ENCODE measurements at places on chromosomes 16 and 17.

- no peak for DNase-seq
Measured at GRCh38 chr16:25897702-25898101, 205.9 kb downstream of the HS3ST4 start.

DNA sequence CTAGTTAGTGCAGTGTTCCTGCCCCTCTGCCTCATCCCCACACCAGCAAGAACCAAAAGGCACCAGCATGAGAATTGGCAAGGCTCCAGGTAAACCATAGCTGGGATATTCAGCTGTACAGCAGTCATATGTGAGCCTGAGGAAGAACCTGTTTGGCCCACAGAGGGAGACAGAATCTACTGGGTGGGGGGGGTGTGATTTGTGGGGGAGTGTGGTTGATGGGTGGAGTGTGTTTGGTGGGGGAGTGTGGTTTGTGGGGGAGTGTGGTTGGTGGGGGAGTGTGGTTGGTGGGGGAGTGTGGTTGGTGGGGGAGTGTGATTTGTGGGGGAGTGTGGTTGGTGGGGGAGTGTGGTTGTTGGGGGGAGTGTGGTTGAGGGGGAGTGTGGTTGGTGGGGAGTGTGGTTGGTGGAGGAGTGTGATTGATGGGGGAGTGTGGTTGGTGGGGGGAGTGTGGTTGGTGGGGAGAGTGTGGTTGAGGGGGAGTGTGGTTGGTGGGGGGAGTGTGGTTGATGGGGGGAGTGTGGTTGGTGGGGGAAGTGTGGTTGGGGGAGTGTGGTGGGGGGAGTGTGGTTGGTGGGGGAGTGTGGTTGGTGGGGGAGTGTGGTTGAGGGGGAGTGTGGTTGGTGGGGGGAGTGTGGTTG, 19.5 kb downstream of the MINK1 start:
- no peak for DNase-seq

DNA sequence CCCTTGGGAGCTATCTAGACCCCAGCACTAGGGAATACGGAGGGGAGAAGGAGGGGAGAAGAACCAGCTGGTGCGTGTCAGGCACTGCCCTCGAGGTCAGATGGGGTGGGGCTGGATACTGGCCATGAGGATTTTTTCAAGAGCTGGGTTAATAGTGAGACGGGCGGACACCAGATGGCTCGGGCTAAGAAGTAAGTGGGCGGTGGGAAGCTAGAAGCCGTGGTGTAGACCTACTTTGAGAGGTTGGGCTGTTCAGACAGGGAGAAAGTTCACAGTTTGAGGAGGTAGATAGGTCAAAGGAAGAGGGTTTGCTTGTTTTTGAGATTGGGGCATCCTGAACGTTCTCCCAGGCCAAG, 303.8 kb downstream of the SEC14L1 start:
- no peak for DNase-seq

- no peak for DNase-seq
Measured at GRCh38 chr16:522320-523096, 5.0 kb upstream of the CAPN15 start.

- no peak for DNase-seq
Measured at GRCh38 chr16:88504489-88505404, 51.7 kb downstream of the ZFPM1 start.

DNA sequence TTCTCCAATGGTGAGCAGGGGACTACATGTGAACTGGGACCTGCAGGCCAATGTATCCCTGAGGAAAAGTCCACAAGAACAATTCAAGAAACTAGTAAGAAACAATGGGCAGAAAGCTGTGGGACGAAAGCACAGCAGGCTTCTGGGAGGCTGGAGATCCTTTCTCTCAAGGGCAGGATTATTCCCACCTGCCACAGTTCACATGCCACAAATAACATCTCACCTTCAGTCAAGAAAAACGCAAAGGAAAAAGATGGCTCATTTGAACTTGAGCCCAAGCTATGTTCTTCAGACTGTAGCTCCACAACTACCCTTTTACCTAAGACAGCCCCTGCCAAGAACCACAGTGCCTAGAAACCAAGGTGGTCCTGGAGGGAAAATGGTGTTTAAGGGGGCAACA, 13.0 kb downstream of the HAS3 start:
- no peak for DNase-seq

DNA sequence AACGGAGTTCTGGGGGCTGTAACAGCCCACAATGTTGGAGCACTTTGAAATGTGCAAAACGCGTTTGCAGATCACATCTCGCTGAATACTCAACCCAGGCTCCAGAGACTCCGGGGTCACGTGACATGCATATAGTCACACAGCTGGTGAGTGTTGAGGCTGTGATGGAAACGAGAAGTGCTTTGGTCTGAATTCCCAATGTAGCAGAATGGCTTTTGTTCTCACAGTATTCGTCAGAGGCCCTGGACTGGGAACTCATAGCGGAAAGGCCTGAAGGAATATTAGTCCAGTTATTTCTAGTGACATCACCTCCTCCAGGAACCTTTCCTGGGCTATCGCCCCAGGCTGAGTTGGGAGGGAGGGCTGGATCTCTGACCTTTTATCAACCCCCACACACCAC, 95.8 kb upstream of the CRHR1 start:
- no peak for DNase-seq

DNA sequence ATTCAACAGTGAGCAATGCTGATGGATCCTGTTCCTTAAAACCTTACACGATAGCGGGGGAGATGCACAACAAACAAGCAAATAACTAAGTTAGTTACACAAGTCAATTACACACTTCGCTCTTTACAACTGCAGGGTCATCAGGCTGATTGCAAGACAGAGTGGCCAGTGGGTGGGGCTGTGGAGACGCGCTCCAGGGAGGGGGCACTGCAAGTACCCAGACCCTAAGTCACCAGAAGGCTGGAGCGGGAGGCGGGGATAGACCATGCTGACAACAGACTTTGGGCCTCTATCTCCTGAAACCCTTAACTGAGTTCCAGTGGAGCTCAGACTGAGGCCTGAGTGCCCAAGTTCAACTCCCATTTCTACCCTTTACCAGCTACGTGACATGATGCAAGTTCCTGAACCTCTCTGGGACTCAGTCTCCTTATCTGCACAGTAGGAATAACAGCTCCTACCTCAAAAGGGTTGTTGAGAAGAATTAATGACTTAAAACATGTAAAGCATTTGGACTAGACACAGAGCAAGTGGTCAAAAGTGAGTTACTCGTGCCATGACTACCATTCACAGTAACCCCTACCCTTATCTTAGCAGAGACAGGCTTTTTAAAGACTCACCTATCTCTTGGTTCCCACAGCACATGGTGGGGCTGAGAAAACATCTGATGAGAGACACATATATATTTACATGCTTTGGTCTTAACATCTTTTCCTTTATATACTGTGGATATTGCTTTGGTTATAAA, 10.4 kb downstream of the CPPED1 start:
- no peak for DNase-seq

GRCh38 chr17:77833769-77834168, 124.7 kb upstream of the TNRC6C start:
- DNase-seq: no peak

- DNase-seq: no peak
Measured at GRCh38 chr17:37493249-37494027, 3.7 kb downstream of the DUSP14 start.

DNA sequence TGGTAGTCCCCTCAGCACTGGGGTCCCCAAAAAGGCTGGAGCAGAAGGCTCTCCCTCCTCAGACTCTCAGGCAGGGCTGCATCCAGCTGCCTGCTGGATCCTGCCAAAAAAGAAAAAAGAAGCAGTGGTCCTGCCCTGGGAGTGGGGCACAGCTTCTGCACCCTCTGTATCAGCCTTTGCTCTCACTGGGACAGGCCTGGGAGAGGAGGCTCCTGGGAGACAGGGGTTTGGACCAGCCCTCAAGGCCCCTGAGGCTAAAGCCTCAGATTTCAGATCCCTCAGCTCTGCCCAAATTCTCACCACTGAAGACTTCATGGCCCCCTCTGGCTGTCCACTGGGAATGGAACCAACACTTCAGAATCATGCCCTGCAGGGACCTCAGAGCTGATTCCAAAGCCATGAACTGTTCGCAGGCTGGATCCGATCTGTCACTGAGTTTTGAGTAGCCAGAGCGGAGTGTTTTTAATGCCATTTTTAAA, 96.9 kb downstream of the C16orf78 start:
- no peak for DNase-seq

DNA sequence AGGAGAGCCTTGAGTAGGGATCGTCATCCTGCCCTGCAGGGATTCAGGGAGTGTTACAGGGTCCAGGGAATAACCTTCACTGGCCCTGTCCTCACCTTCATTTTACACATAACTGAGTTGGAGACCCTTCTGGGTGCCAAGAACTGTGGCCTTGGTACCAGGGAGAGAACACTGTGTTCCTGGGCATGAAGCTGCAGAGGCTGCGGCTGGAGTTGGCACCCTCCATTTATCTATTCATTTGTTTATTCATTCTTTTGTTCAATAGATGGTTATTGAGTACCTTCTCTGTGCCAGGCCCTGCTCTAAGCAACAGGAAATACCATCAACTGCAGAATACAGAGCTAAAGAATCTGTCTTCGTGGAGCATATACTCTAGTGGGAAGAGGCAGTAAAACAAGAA, 6.7 kb downstream of the ABCC3 start:
- DNase-seq: no peak

DNA sequence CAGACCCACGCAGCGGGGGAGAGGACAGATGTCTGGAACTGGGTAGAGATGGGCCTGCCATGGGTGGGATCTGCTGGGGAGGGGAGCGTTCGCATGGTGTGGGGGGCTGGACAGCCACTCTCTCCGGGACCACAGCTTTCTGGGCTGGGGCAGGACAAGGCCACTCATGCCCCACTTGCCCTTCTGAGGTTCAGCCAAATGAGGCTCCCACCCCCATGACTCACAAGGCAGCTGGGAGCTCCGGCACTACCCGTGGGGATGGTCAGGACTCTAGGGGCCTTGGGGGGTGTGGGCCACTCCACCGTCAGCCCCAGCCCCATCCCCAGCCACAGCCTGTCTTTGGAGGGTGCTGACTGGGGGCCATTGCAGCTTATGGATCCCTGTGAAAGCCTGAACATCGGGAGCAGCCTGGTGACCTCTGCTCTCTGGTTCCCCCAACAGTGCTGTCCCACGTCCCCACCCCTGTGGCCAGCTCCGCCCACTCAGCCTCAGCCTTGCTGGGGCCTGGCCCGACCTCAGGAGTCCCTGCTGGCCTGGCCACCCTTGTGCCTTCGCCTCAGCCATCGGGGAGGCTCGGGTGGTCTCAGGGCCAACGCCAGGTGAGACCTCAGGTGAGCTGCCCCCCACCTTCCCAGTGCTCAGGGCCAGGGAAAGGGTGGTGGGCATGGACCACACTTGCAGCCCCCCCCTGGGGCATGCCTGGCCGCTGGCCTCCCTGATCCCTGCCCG, 4.7 kb upstream of the CDH15 start:
- no peak for DNase-seq

DNA sequence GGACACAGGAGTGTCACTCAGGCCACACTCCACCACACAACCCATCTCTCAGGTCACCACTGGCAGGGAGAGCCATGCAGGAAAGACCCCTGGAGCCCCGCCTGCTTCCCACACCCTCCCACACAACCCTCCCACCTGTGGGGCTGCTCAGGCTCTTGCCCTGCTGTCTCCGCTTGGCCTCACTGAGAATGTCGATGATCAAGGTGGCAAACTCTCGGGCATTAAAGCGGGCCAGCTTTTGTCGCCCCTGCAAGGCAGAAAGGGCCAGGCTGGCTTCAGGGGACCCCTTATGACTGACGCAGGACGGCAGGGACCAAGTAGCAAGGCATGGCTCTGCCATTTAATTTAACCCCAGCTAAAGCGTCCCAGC, 8.5 kb downstream of the TP53I13 start:
- no peak for DNase-seq

- DNase-seq: no peak
Measured at GRCh38 chr16:88799569-88800276, 3.9 kb upstream of the CDT1 start.

GRCh38 chr17:42039794-42040763, 10.3 kb downstream of the C17orf113 start:
- DNase-seq: no peak

Measured in CD4-positive, alpha-beta T cell treated with Interleukin-15 for 4 hours (primary cell).